ENCODE measurements at places on chromosomes 7 and 10.
A peak's percentile ranks its signal among the peaks of the same experiment; 100 is the strongest.

DNA sequence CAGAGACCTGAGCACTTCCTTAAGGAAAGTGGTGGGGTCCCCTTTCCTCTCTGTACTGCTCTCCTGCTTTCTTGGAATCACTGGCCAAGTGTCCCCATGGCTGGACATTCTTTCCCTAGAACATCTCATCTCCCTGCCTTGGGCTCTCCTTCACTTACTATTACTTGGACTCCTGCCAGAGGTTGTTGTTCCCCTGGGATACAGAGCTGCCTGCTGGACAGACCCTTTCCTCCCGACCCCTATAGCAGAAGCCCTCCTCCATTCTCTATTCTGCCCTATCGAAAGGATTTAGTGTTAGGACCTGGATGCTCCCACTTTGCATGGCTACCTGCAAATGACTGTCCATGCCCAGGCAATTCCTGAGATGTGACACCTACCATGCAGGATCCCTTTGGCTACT is 164.3 kb upstream of the PODXL start:
- no peaks in the 10 kb centered on the region for H3K36me3 ChIP-seq
- no peaks in the 10 kb centered on the region for H3K4me1 ChIP-seq
- no peak overlapping the region for H3K27ac ChIP-seq
- no peaks in the 10 kb centered on the region for H3K27me3 ChIP-seq
- DNase-seq: no peak

DNA sequence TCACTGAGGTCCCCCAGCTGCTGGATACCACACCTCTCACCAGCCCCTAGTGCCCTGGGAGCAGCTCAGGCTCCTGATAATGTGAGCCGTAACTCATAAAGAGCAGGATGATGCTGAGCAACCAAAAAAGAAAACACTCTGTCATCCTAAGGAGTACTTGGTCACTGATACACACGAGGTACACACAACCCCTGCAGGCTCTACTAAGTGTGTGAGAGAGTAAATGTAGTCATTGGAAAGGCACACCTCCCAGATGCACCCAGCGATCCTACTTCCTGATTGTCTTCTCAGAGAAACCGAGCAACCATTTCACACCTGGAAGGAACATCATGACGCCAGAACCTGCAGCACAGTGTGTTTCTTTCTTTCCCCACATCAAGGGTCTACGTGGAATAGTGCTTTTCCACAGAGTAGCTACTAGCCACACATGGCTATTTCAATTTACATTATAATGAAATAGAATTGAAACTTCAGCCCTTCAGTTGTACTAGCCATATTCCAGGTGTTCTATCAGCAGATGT is 34.2 kb downstream of the FIGNL1 start:
- H3K27ac ChIP-seq: no peak overlapping the region
- DNase-seq: no peak
- no peaks in the 10 kb centered on the region for H3K36me3 ChIP-seq
- no peaks in the 10 kb centered on the region for H3K27me3 ChIP-seq
- H3K4me1 ChIP-seq: no peaks in the 10 kb centered on the region

GRCh38 chr7:104960741-104961448 is 53.1 kb upstream of the KMT2E start:
- H3K27me3 ChIP-seq: no peaks in the 10 kb centered on the region
- peaks cover 40% of the 10 kb centered on the region for H3K4me1 ChIP-seq
- no peak overlapping the region for H3K4me3 ChIP-seq
- peak; percentile 60 for DNase-seq

GRCh38 chr10:94232711-94233383 is 129.9 kb downstream of the NOC3L start:
- H3K27me3 ChIP-seq: no peaks in the 10 kb centered on the region
- DNase-seq: no peak
- no peaks in the 10 kb centered on the region for H3K4me1 ChIP-seq
- no peaks in the 10 kb centered on the region for H3K36me3 ChIP-seq
- H3K4me3 ChIP-seq: no peak overlapping the region
- H3K27ac ChIP-seq: no peak overlapping the region
